ENCODE measurements at places on chromosomes 16 and 17. TPM values are rescaled to one million over a fixed set of nuclear protein-coding genes. Genes with fewer than 3 reads are reported as not detected.

- no peak for DNase-seq
These were observed 8.4 kb upstream of the CFAP20 start for GRCh38 chr16:58137581-58137980.

- DNase-seq, result no peak
These were observed 10.2 kb downstream of the DPEP1 start for GRCh38 chr16:89623511-89624261.

DNA sequence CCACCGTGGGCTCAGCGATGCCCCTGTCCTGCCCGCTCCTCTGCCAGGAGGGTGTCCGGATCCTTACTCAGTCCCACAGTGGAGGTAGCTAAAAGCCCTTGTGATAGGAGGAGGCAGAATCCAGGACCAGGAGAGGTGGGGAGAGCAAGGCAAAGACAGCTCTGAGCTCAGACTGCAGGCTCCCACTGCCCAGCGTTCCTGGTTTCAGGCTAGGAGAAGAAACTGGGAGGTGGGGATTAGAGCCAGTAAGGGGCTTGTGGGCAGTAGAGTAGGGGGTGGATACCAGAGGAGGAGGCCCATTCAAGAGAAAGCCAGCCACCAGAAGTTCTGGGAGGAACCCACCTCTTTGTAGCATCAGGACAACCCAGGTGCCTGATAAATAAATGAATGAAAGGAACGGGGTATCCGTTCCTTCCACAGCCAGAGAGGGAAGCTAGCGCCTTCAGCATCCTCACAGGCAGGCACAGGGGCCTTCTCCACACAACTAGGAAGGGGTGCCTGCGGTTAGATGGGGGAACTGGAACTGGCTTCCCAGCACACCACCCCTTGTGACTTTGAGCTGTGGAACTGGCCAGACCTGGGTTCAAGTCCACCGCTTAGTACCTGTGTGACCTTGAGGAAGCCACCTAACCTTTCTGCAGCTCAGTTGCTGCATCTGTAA lies 2.3 kb downstream of the IL21R start:
- DNase-seq, result peak; percentile 62

- no peak for DNase-seq
These were observed 186.2 kb downstream of the CYLD start for GRCh38 chr16:50928065-50928464.

DNA sequence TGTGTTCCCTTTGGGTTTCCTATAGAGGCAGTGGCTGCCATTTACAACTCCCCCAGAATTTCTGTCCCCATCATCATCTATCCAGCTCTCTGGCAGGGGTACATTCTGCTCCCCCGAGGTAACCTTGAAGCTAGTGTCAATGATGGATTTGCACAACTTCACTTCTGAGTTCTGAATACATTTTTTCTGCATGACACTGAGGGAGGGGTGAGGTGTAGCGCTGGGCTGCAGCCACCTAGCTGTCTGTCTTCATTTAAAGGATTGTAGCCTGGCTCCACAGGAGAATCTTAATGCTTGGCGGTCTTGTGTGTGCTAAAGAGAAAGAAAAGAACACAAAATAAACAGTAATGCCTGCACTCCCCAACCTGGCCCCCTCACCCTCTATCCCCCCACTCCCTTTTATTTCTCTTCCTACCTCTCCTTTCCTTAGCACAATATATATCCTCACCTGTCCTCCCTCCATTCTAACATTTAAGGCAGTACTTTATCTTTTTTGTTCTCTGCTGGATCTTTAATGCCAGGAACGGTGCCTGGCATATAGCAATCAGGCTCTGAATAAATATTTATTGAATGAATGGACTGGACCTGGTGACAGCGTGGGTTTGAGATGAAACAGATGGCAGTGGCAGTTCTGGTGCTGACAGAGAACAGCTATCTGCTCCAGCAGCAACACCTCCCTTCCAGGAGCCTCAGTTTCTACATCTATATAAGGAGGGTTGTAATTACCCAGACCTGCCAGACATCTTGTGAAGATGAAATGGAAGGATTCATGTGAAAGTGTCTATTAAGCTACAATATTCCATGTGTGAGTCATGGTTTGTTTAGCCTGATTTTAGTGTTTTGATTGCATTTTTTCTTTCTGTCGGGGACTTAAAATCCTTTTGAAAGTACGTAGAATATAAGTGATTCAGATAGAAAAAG lies 163.5 kb upstream of the CDH11 start:
- no peak for DNase-seq

GRCh38 chr17:41692722-41693521 lies 4.2 kb downstream of the EIF1 start:
- no peak for DNase-seq

The CTU2 gene
- total RNA-seq, result 8.9 TPM

- DNase-seq, result no peak
These were observed at the start of gene STAC2 for GRCh38 chr17:39225308-39225958. STAC2 (minus strand) TSS chr17:39225945; CDS start chr17:39225502, 443 bp downstream.

The PPY gene
- total RNA-seq, result not detected

The SMIM5 gene
- total RNA-seq, result 5.8 TPM

The SHISA9 gene
- 3.6 TPM for total RNA-seq

The SP6 gene
- total RNA-seq, result 0.17 TPM

DNA sequence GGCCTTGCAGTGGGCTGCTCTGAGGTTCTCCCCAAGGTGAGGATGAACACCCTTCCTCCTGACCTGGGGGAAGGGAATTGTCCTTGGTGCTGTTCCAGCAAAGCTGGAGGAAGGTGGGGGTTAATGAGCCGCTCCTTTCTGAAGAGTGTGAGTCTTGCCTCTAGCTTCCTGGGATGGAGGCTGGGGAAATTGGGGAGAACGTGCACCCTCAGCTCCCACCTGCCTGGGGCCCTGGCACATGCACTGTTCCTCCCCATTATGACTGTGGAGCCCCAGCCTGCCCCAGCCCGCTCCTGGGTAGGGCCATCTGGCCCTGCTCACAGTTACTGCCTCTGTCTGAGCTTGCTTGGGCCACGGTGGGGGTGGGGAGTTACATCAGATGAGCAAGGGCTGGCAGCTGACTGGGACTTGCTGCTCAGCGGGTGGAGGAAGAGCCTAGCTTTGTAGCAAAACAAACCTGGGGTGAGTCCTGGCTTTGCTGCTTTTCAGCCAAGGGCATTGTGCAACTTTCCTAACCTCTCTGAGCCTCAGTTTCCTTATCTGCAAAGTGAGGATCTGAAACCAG lies 11.1 kb downstream of the TNS4 start:
- no peak for DNase-seq

The MT1H gene
- not detected for total RNA-seq

The ADGRG1 gene
- 20.6 TPM for total RNA-seq

GRCh38 chr16:82160226-82160625 lies 9.8 kb downstream of the MPHOSPH6 start:
- no peak for DNase-seq

DNA sequence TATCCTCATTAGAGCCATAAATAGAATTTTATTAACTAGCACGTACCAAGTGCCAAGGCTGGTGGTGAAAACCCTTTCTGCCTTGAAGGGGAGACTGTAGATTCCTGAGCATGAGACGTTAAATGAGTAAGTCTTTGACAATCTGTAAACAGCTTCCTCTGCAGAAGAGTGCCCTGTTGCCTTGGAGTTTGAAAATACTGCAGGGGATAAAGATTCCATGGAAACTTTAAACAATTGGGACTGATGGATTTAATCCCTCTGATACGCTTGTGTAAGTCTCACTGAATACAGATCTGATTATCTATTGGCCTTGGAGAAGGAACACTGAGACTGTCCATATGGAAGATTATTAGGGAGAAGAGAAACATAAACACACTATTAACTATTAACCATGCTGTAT lies 1053.4 kb upstream of the RBFOX1 start:
- DNase-seq, result no peak

The ADAM11 gene
- under 0.01 TPM for total RNA-seq

The ABCA8 gene
- 61.0 TPM for total RNA-seq

- no peak for DNase-seq
These were observed 9.0 kb downstream of the HLF start for GRCh38 chr17:55273579-55274354.

The OTOA gene
- 0.11 TPM for total RNA-seq

- no peak for DNase-seq
These were observed 8.4 kb downstream of the C16orf86 start for GRCh38 chr16:67674851-67675578.

GRCh38 chr16:27421961-27422740 lies 20.2 kb downstream of the IL21R start:
- no peak for DNase-seq

All from esophagus muscularis mucosa (tissue), 4 donors.